ENCODE measurements at places on chromosomes 3 and 15.
A peak's percentile ranks its signal among the peaks of the same experiment; 100 is the strongest.

DNA sequence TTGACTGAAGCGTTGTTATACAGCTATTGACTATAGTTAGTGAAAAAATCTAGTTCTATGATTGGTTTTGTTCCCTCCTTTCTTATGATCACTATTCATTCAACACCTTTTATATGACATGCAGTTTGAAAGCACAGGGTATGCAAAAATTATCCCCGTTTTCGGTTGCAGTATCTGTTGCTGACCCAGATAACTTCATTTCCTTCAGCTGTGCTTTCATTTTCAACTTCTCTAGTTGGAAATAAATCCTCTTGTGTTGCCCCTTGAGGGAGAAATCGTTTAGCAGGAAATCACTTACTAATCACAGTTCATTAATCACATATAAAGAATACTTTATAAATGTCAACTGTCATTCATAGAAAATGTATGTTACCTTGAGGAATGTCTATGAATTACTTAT, 55.1 kb downstream of the MBNL1 start:
- DNase-seq: no peak

DNA sequence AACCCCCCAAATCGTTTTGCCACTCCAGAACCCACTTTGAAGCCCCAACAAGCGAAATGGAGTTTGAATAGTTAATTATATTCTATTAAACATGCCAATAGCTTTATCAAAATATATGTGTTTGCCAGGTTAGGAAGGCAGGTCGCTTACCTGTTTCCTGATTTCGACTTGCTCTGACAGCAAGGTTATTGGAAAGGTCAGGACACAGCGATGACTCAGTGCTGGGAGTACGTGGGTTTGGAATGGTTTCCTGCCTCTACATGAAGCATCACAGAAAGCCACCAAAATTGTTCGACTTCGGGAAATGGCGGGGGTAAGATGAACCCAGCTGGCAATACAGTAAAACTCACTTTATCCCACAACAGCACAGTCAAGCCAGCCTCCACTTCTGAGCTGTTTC, 135.6 kb upstream of the ABI3BP start:
- no peak for DNase-seq

DNA sequence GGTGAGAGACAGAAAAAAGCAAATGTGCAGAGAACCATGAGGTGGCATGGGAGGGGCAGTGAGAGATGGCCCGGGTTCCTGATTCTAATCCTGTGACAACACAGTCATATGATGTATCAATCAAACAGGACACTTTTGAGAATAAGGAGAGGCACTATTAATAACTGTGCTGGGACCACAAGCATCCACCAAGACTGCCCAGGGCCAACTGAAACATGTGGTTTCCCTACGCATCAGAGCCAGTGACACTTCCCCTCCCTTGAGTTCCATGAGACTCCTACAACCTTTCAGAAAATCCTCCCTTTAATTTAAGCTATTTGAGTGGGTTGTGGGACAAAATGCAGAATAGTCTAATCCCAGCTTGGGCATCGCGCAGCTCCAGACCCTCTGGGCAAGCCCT, 17.4 kb downstream of the SH3BP5 start:
- no peak for DNase-seq

- no peak for DNase-seq
Measured at GRCh38 chr15:29451201-29451781, 181.7 kb upstream of the NSMCE3 start.

GRCh38 chr3:15753056-15753710, 44.6 kb downstream of the ANKRD28 start:
- DNase-seq: no peak

DNA sequence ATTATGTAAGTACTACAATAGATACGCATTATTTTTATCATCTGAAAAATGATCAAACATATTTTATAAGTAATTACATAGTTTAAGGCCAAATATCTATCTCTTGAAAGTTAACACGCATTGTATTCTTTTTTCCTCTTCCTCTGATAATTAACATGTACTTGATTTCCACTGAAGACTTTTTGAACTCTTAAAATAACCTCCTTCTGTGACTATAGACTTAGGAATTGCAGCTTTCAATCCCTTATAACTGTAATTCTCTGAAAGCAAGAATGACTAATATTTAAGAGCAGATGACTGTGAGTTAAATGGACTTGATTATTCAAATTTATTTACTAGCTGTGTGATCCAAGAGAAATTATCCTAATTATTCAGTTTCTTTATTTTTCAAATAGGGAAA, 730.6 kb upstream of the NECTIN3 start:
- no peak for DNase-seq

DNA sequence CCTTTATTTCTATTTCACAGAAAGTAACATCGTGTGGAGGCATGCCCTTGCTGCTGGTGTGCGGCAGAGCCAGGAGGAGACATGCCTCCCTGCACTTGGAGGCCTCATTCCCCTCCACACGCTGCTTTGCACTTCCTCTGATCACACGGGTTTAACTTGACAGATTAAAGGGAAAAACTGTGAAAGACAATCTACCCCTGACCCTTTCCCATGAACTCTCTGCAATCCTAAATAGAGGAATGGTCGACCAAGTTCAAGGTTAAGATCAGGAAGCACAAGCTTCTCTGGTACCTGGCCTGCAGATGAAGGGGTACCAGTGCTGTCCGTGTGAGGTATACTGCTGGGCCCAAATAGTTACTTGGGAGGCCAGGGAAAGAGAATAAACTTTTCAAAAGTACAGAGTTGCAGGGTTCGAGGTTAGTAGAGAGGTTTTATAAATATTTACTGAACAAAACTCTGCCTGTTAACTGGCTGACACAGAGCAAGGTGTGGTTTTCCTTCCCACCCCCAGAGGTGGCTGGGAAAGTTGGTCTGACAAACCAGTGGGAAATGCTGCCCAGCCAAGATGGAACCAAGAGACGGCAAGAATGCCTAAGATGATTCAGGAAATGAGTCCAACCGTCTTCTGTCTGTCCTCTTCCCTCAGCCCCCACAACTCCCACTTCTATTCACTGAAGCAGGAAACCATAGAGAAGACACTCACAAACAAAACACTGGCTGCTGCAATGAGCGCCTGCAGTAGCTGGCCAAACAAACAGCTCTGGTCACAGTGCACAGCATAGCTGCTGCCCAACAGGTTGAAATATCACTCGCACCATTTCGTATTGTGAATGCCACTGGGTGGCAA, 79.6 kb downstream of the IGF2BP2 start:
- no peak for DNase-seq

GRCh38 chr3:9501226-9501625, 52.4 kb downstream of the LHFPL4 start:
- DNase-seq: no peak

GRCh38 chr15:42050484-42051255, 29.8 kb upstream of the PLA2G4E start:
- no peak for DNase-seq

DNA sequence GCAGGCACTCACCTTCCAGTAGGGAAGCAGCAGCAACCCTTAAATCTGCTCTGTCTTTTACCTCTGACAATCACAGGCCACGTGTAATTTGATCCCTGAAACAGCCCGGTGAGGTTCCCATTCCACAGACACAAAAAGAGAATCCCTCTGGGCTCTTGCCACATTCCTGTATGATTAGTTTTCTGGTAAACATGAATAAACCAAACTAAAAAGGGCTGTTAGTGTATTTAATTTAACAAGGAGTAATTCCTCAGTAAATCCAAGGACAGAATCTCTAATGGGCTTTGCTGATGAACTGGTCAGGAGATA, 186.9 kb downstream of the FAM43A start:
- no peak for DNase-seq

DNA sequence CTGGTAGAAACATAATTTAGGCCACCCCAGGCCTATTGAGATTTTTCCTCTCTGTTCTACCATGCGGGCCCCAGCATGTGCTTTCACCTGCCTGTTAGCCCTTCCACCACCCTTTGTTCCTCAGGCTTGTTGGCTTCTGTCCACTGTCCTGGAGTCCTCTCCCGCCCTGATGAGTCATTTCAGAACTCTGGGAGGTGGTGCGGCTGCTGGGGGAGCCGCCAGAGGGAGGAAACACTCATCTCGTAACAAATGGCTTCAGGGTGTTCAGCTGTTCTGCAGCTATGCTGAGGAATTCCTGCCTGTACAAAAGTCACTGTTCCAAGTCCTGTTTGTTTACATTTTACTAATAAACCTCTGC, 36.3 kb downstream of the LRTM1 start:
- DNase-seq: peak; percentile 88

- no peak for DNase-seq
Measured at GRCh38 chr3:62201438-62202035, 171.8 kb downstream of the FEZF2 start.

GRCh38 chr15:76190070-76190564, 121.2 kb downstream of the ETFA start:
- no peak for DNase-seq

DNA sequence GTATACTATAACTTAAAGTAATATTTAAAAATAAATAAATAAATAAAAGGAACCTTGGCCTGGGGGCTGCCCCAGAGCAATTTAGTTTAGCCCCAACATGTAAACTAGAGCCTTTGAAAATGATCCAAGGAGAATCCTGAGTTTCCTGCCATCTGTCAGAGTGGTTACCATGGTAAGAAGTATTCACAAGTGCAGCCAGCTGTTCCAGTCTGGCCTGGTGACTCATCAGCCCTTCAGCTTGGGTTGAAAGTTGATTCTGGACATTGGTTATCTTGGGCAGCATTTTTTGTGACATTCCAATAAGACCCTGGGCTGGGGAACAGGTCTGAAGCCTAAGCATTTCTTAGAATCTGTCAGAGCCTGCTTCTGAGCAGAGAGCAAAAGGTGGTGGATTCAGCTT, 72.7 kb upstream of the LRTM1 start:
- peak; percentile 67 for DNase-seq

GRCh38 chr3:126989316-126990023, 6.6 kb downstream of the PLXNA1 start:
- no peak for DNase-seq

DNA sequence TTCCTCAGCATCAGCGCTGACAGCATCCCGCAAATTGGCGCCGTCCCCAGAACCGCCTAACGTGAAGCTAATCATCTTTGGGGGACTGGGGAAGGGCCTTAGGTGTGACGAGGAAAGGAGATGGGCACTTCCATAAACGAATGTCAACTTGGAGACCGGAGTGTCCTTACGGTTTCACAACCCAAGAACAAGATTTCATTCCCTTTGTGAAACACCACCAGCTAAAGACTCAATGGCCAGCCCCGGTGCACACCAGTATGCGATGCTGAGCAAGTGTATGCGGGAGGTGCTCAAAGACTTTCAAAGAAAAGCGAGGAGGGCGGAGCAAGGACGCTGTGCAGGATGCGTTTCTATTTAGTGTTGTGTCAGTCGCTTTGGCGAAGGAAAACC, 759 bp upstream of the TTBK2 start:
- DNase-seq: no peak

DNA sequence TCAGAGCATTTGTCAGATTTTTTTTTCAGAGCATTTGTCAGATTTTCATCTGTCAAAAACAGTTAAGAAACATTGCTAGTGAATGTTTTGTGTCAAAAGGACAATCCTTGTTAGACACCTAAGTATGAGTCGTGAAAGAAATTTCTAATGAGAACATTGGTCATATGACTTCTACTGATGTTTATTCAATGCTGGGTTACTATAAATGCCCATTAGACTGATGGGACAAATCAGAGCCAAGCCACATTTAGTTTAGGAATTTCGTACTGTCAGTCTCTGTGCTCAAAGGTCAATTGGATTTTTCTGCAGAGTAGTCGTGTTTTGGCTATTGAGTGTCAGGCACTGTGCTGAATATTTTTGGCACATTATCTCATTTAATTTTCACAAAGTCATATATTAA, 31.6 kb downstream of the TSC22D2 start:
- no peak for DNase-seq

DNA sequence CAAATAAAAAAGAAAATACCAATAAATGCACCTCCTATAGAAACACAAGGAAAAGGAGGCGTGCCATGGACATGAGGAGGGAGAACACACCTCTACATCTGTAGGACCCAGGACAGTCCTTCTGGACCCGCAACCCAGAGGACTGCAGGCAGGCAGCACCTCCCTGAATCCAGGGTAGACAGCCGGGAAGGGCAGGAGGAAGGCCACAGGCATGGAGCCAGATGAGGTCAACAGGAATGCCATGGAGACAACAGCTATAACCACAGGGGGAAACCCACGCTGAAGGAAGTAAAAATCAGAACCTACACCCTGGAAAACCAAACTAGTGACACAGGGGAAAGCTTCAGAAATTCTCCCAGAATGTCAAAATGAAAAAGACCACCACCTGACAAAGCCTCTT, 248.8 kb upstream of the NSMCE3 start:
- DNase-seq: no peak

- DNase-seq: no peak
Measured at GRCh38 chr3:186466391-186466974, 77.7 kb downstream of the CRYGS start.

DNA sequence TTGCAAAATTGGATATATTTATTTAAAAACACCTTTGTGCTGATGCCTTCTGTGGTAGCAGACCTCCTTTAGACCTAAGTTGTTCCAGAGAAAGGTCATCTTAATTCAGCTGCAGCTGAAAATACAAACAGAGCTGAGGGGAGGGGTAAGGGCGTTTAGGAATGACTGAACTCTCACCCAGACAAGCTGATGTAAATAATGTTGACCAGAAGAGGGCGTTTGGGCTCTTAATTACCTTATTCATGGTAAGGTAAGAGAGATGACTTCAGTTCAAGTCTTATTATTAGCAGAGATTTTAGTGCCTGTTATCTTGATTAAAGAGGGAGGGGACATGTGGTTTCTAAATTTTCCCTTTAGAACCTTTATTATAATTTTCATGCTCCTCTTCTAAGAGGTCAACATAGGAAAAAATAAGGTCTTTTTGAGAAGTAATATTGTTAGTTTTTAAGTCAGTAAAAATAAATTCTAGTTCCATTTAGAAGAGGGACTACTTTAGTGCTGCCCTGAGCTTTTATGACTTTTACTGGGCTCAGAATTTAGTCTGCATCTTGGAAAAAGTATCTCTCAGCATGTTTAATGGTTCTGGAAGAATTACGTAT, 46.3 kb downstream of the GPR171 start:
- no peak for DNase-seq

GRCh38 chr3:174440741-174441587, 418.2 kb upstream of the NAALADL2 start:
- DNase-seq: peak; percentile 83

DNA sequence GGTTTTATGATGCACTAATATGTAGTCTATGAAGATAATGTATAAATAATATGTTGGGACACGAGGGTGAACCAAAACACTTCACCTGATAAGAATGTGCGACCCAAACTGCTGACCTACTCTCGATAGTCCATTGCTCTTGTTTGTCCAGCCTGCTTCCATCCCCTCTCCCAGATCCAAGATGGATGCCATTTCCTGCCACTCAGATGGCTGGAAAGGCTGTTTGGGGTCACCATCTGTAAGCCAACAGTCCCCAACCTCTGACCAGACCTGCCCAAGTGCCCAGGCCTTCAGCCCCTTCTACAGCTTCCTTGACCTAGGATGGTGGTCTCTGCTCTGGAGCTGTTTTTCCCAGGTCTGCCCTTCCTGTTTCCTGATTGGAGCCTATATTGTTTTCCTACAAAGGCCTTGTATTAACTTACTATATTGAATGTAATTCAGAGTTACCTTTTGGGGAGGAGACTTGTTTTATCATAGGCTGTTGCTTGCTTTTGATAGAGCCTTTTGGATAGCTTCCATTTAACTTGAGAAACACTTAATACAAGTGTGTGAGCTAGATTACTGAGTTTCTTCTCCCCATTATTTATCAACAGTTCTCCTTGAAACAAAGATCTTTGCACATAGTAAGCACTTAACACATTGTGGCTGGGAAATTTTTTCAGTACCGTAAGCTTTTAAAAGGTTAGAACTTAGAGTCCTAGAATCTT, 5.0 kb upstream of the PAQR9 start:
- DNase-seq: no peak
